AG04450 (cell line): ENCODE measurements at places on chromosomes 3 and 15.

- DNase-seq, result no peak
Observed at GRCh38 chr3:170259907-170260306, 37.7 kb downstream of the PRKCI start.

GRCh38 chr3:136106101-136106500 is 90.0 kb downstream of the MSL2 start:
- no peak for DNase-seq

DNA sequence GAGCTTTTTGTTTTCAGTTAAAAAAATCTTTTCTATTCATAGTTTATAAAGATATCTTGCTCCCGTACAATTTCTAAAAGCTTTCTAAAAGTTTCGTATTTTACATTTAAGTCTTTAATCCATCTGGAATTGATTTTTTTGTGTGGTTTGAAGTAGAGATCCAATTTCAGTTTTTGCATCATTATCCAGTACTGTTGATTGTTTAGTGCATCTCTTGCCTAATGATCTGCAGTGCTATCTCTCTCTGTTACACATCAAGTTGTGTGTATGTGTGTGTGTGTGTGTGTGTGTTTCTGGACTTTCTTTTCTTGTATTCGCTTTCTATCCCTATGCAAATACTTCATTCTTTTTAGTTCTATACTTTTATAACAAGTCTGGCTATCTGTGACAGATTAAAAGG is 605.8 kb upstream of the DPPA4 start:
- no peak for DNase-seq

GRCh38 chr3:16609927-16610580 is 4.8 kb upstream of the DAZL start:
- no peak for DNase-seq

DNA sequence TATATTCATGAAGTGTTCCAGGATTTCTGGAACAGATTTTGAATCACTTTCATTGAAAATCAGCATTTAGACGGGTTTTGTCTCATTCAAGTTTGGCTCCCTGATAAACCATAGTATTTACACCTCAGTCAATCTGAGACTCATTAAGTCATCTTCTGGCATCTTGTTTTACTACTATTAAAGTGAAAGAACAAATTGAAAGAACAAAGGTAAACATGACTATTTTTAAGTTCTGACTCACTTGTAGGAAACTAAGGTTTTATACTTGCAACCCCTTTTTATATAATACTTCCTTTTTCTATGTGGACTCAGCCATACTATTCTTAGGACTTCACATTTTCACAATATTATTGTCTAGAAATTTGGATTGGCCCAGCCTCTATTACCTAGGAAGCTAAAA is 854.4 kb downstream of the SQOR start:
- DNase-seq, result no peak

DNA sequence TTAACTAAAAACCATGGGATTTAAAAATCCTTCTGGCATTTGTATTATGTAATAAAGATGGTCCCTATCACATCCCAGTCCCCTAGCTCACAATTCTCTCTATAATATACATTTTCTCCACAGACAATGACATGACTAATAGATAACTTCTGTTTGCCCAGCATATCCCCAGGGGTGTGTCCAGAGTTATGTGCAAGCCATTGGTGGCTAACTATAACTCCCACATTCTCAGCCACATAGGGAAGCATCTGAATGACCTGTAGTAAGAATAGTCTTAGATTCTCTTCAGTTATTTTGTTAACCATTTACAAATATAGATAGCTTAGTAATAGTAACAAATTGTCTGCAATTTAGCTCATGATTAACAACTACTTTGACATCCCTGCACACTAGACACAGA is 52.2 kb upstream of the RBSN start:
- DNase-seq, result no peak

DNA sequence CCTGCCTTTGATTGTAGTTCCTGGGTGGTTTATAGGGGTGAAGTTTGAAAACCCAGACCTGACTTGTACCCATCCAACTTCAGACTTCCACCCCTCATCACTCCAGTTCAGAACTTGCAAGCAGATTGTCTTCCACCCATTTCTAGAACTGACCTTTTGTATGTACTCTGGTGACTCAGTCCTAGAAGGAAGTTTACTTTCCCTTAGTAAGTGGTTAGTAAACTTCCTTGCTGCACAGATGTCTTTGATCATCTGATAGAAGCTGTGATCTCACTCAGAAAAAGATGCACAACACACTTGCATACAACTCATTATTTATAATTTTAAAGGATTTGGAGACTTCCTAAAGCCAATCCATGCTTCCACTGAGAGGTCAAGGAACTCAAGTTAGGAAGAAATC is 368.0 kb downstream of the MFSD1 start:
- peak; percentile 45 for DNase-seq

GRCh38 chr15:63110428-63111026 is 11.1 kb upstream of the LACTB start:
- DNase-seq, result no peak

GRCh38 chr3:105662306-105662705 is 206.5 kb downstream of the CBLB start:
- DNase-seq, result no peak

DNA sequence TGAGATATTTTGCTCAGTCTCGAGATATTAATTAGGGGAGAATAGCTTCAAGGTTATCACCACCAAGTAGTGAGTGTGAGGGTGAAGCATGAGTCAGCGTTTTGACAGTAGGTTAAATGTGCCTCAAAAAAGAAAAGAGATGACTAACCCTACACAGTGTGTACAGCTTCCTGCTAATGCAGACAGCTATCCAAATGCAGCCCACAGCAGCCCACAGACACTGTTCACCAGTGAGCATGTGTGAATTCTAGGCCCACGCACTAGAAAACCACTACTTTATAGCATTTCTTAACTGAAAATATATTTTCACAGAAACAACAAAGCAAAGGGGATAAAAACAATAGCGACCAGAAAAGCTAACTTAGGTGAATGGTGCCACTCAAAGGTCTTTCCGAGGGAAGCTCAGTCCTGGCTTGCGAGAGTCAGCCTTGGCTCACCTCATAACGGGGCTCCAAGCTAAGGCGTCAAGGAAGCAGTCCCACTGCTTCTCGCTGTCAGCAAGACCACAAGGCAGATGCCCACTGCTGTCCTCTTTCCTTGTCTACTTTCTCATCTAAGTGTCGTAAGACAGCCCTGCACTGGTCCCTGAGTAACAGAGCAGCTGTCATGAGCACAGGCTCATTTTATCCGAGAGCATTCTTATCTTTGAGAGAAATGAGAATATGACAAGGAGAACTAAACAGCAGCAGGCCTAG is 47.6 kb downstream of the TXNRD3 start:
- DNase-seq, result peak; percentile 16
